ENCODE measurements at places on chromosomes 2 and 18.

GRCh38 chr18:62769216-62769615, 53.9 kb downstream of the PHLPP1 start:
- no peak for DNase-seq

GRCh38 chr2:26650713-26651469, 9.7 kb upstream of the CIB4 start:
- no peak for DNase-seq

GRCh38 chr18:58275176-58275575, 231.2 kb downstream of the NEDD4L start:
- no peak for DNase-seq

DNA sequence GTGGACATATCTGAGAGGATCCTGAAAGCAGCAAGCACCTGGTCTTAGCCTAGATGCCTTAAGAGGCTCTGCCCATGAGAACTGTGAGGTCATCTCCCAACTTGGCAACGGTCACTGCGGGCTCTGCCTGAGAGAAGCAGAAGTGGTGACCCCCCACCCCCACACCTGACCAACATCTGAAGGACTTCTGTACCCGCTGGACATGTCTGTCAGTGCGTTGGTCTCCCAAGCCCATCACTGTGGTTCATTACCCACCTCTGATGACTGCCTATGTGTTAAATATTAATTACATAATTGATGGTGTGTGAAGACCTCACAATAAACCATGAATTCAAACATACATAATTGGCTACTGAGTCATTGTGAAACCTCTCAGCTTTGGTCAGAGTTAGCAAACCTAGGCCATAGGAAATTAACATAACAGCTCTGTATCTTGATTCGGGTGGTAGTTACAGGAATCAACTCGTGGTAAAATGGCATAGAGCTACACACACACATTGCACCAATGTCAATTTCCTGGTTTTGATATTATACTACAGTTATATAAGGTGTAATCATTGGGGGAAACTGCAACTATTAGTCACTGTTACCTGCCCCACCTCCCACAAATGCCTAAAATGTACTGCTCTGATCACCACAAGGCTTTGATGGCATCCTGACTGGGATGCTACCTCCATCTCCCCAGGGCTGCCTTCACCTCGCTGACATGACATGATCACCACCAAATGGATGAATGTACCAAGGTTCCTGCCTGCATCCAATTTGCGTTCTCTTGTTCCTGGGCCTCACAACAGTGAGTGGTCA, 4.3 kb upstream of the GALNT1 start:
- no peak for DNase-seq

DNA sequence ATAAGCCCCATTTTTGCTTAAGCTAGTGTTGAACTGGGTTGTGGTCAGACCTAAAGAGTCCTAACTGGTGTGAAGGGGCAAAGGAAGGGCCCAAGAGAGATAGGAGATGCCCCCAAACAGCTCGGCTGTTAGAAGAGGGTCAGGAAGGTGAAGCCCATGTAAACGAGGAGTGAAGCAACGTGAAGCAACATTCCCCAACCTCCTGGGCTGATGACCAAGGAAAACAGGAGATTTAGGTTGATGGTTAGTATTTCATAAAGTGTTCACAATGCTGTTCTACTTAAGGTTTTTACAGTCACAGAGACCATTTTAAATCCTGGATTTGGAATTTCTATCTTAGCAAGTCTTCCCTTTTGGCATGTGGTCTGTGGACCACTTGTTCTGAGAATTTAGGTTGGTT, 144.0 kb upstream of the SERPINE2 start:
- no peak for DNase-seq

DNA sequence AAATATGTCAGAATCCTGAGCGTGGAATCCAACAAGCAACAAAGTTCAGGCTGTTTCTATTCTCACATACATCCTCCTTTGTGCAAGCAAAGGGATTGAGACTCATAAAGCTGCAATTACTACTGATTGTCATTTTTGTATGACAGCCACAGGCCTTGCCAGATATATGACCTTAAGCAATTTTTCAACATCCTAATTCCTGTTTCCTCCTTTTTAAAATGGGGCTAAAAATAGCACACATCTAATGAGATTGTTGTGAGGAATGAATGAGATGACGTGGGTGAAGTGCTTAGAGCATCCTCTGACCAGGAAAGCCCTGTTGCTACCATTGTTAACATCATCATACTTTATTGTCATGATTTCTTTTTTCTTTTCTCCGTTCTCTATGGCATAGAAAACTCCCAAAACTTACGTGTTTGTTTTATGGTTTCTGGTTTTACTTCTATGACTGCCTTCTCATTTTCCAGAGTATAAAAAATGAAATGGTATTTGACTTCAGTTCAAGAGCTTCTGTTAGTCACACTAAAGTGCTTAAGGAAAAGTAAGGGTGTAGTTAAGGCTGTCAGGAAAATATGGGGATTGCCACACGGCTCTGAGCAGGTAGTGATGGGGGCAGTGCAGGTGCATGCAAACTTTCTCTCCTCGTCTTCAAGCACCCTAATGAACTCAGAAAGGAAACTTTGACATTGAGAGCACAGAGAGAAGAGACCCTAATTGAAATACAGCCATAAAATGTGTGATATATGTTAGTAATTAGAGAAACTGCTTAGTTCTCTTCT, 590.6 kb upstream of the NETO1 start:
- DNase-seq: no peak

- DNase-seq: no peak
These were observed 124.2 kb downstream of the LPIN1 start for GRCh38 chr2:11870584-11870983.

- DNase-seq: no peak
These were observed 246.1 kb upstream of the TNP1 start for GRCh38 chr2:217105733-217106649.

DNA sequence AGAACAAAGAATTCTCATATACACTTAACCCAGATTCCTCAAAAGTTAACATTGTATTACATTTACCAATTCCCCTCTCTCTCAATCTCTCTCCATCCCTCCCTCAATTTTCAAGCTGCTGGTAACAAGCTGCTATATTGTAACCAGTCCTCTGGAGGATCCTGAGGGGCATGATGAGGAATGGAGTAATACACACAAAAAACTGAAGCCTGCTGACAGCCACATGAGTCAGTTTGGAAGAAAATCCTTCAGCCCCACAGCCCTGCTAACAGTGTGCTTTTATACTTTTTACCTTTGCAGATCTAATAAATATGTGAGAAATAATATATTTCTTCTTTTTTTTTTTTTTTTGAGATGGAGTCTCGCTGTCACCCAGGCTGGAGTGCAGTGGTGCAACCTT, 165.7 kb upstream of the RAB12 start:
- no peak for DNase-seq

- DNase-seq: no peak
These were observed 72.4 kb downstream of the CERS6 start for GRCh38 chr2:168528469-168528868.

- DNase-seq: peak; percentile 27
These were observed 15.9 kb downstream of the CDKL4 start for GRCh38 chr2:39227628-39228412.

DNA sequence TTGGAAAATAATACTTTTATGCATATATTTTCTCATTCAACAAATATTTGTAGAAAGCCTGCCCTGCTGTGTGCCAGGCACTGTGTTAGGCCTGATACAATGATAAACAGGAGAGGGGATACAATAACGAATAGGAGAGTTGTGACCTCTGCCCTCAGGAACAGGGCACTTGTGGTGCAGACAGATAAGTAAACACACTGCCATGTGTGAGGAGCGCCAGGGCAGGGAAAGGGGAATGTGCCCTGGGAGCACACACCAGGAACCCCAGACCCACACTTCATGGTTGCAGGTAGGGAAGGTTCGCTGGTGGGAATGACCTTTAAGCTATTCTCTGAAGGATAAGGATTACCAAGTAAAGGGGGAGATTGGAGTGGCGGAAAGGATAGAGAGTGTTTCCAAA, 42.2 kb upstream of the DSC1 start:
- DNase-seq: no peak

DNA sequence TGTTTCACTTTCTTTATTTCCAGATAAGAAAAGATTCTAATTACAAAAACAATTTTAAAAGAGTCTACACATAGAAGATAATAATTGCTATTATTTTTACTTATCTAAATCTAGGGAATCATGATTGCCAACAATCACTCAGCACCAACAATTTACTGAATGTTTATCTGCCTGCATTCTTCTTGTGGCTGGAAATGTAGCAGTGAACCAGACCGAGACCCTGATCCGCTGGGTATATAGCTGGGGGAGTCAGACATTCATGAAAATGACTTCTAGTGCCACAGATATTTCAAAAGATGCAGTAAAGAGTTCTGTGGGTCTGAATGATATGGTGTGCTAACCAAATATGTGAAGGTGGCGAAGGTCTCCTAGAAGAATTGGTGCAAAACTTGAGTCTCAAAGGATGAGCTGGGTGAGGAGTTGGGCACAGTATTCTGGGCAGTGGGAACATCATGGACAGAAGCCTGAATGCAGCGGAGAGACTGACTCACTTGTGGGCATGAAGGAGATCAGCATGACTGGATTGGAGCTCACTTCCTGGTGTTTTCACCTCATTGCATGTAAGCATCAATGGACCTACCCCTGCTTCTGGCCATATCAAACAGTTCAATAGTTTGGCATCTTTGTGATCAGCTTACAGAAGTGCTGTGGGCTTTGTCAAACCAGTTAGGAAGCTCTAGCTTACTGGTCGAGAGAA, 26.1 kb upstream of the FN1 start:
- no peak for DNase-seq

GRCh38 chr2:187434342-187434785, 13.7 kb downstream of the CALCRL start:
- no peak for DNase-seq

GRCh38 chr2:29065068-29065811, 9.1 kb downstream of the PCARE start:
- DNase-seq: peak; percentile 70

DNA sequence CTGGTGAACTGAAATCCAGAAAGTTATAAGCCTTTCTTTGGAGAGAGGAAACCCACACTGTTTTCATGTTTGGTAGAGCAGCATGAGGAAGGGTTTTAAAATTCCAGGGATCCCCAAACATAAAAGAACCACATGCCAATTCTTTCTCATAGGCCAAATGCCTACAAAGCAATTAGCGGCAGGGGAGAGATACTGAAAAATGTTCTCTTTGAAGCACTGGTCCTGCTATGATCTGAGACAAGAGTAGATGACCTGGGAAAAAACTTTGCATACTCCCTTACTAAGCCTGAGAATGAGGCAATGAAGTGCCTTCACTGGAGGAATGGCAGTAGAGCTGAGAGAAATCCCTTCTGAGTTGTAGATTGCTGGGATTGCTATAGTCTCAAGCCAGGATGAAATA, 1261.7 kb downstream of the DSC3 start:
- DNase-seq: no peak

DNA sequence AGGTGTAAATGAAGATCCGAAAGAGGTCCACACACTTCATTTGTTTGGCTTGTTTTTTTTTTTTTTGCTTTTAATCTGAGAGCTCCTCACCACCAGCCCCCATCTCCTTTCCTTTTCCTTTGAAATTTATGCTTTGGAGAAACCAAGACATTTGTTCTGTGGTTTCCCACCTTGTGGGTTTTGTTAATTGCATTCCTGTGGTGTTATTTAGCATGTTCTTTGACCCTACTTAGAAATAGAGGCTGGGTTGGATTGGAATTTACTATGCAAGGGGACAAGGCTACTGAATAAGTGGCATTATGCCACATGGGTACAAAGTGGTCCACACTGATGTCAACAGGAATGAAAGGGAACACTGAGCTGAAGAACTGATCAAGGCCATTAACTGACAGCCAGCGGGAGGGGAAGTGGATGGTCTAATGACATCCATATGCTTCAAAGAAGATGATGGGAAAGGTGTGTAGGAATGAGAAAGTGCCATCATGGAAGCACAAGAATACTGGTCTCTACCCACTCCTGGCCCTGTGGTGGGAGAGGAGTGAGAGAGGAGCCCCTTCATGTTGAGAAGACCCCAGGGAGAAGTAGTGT, 8.9 kb downstream of the CCL20 start:
- DNase-seq: no peak

DNA sequence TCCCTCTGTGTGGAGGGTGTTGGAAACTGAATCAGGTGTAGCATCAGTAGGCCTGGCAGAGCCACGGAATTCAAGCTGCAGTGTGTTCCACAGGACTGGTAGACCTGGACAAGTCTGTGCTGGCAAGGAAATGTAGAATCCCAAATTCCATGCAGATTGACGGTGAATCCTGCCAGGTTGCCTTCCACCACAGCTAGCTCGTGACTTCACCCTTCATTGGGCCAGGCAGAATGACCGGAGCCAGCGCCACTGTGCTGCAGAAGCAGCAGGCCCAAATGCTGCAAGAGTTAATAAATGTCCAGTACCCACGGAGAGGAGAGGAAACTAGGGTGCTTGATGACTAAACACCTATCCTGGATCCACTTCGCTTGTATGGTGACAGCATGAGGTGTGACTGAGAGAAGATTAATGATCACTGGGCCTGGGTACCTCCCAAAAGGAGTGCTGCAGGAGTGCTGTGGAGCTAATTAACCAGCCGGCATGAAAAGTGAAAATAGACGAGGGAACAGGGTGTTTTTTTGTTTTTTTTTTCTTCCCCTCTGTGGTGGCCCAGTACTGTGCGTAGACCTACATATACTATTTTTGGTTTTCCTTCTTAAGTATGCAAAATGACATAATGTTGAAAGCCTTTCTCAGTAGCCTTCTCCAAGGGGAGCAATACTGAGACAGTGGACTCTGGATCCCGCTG, 122.2 kb downstream of the TANC1 start:
- no peak for DNase-seq

- DNase-seq: no peak
These were observed 99.5 kb downstream of the GALNT13 start for GRCh38 chr2:153971250-153971649.

- no peak for DNase-seq
These were observed 182.5 kb downstream of the TMX3 start for GRCh38 chr18:68532328-68532885.

DNA sequence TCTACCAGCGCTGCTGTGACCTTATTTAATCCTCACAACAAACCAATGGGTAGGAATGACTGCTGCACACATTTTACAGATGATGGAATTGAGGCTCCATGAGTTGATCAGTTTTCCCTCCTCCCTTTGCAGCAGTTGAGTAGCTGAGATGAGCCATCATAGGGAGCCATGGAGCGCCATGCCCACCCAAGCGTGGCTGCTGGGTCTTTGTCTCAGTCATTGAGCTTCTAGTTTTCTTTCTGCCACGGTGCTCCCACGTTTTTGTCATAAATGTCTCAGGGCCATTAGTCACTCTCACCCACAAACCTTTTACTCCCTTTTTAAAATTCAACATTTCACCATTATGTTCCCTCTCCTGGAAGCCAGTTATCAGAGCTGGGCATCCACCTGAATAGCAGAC, 45.8 kb downstream of the TMEM17 start:
- no peak for DNase-seq

- DNase-seq: no peak
These were observed 12.4 kb upstream of the VAPA start for GRCh38 chr18:9901377-9901776.
